Femur (tissue), 1 donor: ENCODE measurements at places on chromosomes 7 and 10.
A peak's percentile ranks its signal among the peaks of the same experiment; 100 is the strongest.

DNA sequence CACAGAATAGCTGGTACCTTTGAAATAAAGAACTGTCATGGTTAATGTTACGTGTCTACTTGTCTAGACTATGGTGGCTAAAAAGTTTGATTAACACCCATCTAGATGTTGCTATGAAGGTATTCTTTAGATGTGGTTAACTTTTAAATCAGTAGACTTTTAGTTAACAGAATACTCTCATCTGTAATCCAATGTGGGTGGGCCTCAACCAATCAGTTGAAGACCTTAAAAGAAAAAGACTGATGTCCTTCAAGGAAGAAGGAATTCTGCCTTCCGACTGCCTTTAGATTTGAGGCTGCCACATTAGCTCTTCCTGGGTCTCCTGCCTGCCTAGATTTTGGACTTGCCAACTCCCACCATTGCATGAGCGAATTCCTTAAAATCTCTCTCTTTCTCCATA lies 113.0 kb upstream of the CACUL1 start:
- no peak for DNase-seq

GRCh38 chr7:151115121-151115835 lies 29.0 kb downstream of the AGAP3 start:
- no peak for DNase-seq

DNA sequence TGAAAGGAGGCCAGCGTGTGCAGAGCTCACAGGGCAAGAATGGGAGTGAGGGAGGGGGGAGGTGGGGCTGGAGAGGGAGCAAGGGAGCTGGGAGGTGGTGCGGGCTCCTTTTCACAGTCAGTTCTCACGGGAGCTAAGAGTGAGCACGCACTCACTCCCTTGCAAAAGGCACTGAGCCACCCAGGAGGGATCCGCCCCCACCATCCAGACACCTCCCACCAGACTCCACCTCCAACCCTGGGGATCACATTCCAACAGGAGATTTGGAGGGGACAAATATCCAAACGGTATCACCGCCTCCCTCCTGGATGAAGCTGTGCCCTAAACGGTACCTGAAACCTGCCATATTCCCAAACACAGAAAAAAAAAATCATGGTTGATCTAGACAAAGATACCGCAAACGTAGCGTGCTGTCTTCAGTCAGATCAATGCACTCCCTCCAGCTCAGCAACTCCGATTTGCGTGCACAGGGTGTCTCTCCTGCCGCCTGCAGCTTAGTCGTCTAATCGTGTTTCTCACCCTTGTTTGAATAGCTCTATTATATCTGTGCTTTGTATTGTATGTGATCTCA lies 20.3 kb upstream of the PRKAG2 start:
- DNase-seq = no peak

DNA sequence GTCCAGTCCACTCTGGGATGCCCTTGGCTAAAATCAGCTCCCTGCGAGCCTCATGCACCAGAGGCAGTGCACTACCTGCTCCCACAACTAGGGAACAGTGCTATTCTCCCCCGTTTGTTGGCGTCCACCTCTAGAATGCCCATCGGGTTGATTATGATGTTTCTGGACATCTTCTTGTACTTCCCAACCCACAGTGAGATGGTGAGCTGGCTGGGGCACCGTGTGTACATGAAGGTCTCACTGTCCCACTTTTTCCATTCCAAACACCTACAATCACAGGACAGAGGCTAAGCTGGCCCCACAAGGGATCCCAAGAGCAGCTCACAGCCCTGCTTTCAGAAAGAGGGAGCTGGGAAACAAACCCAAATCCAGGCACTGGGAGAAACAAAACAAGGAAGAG lies 126.2 kb upstream of the ZNF92 start:
- no peak for DNase-seq

- DNase-seq = no peak
Measured at GRCh38 chr10:516764-517163, 172.7 kb downstream of the DIP2C start.

GRCh38 chr7:41731493-41732435 lies 28.9 kb upstream of the INHBA start:
- DNase-seq = no peak

DNA sequence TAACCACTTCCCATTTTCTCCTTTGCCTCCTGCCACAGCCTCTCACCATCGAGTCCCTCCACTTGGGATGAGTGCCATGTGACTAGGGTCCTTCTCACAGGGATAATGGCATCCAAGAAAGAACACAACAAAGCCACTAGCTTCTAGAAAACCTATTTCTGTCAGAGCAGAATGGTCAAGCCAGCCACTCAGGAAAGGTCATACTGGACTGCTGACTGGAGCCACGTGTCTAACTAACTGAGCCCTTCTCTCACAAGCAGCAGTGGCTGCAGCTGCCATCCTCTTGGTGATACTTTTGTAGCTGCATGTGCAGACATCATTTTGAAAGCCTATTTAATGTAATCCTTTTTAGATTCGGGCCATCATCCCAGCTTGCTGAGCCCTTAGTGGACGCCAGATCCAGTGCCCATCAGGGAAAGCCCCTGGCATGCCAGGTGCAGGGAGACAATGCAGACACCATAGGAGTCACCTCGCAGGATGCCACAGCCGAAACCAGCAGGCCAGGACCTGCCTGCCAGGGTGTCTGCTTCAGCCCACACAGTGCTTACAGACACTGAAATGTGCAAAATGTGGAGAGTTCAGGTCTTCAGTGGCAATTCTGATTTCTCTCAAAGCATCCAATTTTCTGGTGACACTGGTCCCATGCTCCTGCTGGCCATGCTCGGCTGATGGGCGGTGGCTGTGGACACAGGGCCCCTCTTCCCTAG lies 98.3 kb upstream of the DDC start:
- DNase-seq = no peak

DNA sequence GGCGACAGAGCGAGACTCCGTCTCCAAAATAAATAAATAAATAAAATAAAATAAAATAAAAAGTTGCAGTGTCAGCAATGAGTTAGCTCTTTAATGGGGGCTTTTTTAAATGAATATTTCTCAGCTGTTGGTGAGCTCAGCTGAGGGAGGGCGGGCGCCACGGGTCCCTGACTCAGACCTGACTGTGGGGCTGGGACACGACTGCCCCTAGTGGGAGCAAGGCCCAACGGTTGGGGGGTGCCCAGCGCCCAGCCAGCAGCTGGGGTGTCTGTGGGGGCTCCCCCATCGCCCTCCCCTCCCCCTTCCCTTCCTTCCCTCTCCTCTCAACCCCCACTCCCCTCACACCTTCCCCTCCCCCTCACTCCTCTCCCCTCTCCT lies 46.6 kb downstream of the PWWP2B start:
- no peak for DNase-seq

GRCh38 chr10:26950934-26951333 lies 90.2 kb upstream of the ABI1 start:
- DNase-seq = no peak

DNA sequence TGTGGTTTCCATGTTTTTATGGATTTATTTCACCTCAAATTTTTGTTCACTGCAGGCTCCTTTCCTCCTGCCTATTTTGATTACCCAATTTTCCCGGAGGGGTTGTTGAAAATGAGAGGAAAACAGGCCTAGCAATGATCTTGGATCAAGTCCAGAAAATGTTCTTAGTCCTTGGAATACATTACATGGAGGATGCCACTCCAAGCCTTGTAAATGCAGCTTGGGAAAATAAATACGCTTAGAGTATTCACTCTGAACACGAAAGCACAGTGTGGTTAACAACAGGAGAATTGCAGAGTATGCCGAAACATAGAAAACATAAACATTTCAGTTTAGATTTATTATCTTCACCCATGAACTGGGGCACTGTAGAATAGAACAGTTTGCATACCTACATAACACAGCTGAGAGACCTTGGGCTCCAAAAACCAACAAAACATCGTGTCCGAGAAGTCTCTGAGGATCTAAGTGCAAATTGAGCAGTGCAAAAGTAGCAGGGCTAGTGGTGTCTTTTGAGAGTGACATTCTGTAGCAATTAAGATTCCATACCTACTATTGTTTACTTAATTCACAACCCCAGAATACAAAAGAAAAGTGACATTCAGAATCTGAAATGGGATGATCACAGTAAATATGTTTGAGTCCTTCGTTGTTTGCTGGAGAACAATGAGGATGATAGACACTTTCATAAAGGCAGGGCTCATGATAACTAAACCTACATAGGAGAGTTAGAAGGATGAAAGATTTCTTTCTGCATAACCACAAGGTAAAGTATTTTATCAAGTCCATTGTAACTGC lies 7.6 kb upstream of the CD36 start:
- no peak for DNase-seq

GRCh38 chr10:126021833-126022500 lies 125.6 kb downstream of the FANK1 start:
- DNase-seq = no peak

- no peak for DNase-seq
Measured at GRCh38 chr7:2350055-2350454, 4.6 kb upstream of the EIF3B start.

DNA sequence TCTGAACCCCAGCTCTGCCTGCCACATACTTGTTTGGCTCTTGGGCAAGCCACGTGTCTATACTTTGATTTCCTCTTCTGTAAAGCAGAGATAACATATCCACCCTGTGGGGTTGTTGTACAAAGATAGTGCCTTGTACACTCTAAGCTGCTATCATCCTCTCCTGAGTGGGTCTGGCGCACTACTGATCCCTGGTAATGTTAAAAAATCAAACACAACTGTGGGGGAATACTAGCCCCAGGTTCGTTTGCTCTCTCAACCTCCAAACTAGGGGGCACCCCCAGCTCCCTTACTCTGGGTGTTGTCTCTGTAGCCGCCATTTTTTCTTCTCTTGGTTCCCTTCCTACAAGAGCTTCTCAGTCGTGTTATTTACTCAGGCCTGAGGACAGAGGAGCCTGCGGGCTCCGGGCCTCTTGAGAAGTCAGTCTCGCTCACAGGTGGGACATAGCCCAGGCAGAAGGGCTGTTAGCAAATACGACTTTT lies 1.0 kb downstream of the POLM start:
- DNase-seq = no peak

DNA sequence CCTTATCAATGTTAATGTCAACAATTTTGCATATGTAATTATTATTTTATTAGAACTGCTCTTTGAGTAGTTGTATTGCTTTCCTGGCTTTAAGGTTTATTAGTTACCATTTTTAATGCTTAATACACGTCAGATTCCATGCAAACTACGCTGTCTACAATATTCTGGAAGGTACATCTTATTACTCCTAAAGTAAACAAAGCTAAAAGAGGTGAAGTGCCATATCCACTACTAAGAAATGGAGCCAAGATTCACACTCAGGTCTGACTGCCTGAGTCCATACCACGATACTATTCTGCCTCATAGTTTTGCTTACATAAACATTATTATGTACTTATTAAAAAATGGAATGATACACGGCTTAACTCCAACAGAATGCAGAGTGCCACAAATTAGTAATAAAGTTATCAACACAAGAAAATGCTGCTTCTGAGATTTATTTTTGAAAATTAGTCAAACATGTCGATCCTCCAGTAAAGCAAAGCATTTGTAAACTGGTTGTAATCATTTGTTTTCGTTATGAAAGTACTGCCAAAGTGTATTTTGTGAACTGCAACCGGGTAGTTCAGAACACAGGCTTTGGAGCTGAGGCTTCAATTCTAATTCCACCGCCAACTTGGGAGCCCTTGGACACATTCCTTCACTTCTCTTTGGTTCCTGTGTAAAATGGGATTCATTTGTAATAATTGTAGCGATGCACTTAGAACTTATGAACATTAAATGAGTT lies 1.1 kb upstream of the DMTF1 start:
- no peak for DNase-seq

- DNase-seq = no peak
Measured at GRCh38 chr10:87794285-87794684, 23.7 kb downstream of the ATAD1 start.

- no peak for DNase-seq
Measured at GRCh38 chr10:44413416-44413815, 28.5 kb upstream of the CXCL12 start.

- DNase-seq = peak; percentile 73
Measured at GRCh38 chr7:1693991-1694524, 24.0 kb downstream of the ELFN1 start.

- DNase-seq = no peak
Measured at GRCh38 chr10:4262870-4263600, 478.0 kb upstream of the KLF6 start.

DNA sequence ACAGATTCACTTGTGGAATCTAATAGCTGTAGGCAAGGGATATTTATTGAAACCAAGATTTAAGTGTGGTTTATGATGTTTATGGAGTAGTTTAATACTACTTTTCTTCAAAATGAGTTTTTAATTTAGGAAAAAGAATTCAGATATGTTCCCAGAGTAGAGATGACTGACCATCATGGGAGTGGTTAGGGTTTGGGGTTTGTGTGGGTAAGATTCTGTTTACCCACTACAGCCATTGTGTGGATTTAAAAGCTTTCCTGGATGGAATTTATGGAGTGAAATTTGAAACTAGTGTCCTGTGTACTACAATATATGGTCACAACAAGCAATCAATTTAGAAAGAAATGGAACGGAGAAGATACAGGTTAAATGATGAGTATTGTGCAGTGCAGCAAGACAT lies 453.5 kb downstream of the AUTS2 start:
- DNase-seq = no peak

DNA sequence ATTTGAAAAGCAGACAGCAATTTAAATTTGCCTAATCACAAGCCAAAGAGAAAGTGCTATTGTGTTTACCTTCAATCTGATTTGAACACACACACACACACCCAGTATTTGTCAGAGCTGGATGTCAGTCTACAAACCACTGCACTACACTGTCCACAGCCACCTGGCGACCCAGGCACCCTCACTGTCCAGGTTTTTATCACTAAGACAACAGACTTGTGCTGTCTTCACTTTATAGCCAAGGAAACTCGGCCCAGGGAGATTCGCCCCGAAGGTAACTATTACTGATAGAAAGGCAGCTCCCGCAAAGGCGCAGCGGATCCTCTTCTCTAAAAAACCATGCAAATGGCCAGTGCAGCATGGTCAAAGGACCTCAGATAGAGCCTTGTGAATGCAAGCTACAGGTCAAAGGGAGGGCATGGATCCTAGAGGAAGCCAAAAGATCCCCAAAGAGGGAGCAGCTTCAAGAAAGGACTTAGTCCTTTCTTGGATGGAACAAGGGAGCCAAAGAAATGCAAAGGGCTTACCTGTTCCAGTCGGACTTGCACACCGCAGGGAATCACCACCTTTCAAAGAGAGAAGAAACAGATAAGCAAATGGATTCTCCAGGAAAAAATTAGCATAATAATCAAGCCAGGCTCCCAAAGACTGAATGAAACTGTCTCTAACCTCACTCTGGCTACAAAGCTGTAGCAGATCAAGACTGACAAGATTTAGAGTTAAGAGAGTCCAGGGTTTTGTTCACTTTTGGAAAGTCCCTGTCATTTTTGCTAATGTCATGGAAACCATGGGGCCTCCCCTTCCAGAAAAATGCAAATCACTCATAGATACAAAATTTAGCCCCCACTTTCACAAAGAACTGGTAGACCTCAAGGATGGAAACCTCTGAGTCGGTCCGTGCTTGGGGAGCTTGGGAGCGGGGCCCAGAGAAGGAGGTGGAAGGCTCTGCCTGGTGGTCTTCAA lies 101.1 kb downstream of the TNS3 start:
- DNase-seq = no peak
